ENCODE measurements at places on chromosomes 6 and 20.
A peak's percentile ranks its signal among the peaks of the same experiment; 100 is the strongest.

- no peak for DNase-seq
Observed at GRCh38 chr6:137044366-137045221, at the start of gene IL20RA. IL20RA (minus strand) TSS chr6:137044965; CDS start chr6:137044728, 237 bp downstream.

DNA sequence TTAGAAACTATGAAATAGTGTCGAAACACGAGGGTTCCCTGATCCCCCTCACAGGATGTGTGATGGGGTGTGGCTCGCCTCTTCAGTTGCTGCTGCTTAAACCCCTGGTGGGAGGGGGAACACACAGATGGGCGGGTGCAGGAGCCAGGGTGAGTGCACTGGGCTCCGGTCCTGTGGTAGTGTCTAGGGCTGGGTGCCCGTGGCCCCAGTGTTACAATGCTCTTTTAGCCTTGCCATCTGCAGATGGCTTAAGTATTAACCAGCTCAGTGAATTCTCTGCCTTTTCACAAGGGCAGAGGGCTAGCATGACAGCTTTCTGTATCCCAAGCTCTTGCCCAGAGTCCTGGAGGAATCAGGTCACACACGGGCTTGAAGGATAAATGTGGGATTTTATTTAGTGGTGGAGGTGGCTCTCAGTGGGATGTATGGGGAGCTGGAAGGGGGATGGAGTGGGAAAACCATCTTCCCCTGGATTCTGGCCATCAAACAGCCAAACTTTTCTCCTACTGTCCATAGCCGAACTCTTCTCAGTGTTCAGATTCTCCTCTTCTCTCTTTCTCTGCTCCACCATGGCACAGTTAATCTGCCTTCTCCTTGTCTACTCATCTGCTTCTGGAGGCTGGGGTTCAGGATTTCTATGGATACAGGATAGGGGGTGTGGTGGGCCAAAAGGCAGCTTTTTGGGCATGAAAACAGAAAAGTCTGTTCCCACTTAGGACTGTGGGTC is 659.0 kb downstream of the EPM2A start:
- no peak for DNase-seq

- no peak for DNase-seq
Observed at GRCh38 chr6:118617417-118617816, 34.0 kb downstream of the CEP85L start.

GRCh38 chr6:139262519-139263300 is 29.1 kb downstream of the TXLNB start:
- DNase-seq: peak; percentile 48
